Stromal cell of bone marrow (primary cell): ENCODE measurements at places on chromosomes 4 and X.

DNA sequence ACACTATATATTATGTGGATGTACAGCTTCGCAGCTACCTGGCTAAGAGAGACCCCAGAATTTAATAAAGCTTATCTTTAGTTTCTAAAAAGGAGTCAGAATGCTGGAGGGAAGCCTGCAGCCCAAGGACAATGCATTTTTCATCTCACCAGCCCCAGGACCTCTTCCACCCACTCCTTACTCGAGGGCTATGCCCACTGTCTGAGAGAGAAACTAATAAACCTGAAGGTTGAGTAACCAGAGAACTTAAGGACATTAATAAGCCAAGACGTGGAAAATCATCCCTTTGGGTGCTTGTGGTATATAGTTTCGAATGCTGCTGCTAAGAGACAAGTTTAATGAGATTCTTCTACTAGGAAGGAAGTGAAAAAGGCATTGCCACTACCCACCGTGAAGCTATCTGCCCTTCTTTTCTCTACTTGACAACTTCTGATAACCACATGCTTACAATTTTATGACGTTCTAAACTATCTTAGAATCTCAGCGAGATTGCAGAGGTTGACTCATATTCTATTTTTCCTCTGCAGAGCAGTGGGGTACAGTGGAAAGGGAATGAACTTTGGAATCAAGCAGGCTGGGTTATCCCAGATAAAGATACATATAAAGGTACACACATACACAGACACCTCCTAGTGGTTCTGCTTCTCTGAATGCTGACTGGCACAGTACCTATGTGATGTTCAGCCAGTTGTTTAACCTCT lies 3.3 kb downstream of the RELL1 start:
- no peak for DNase-seq

DNA sequence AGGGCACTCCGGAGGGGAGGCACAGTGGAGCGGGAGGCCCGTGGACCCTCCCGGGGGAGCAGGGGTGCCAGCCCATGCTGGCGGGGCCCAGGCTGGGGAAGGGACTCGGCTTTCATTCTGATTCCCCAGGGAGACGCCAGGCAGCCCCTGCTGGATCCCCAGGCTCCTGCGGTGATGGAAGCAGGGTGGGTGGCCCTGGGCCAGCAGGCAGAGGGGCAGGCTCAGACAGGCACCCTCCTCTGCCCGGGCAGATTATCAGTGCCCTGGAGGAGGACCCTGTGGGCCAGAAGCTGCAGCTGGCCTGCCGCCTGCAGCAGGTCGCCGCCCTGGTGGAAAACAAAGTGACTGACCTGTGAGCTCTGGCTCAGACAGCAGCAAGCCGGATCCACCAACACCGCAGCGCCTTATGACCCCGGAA lies 2.1 kb upstream of the SRPK3 start:
- no peak for DNase-seq

GRCh38 chrX:10508891-10509290 lies 111.5 kb downstream of the MID1 start:
- DNase-seq, result no peak

DNA sequence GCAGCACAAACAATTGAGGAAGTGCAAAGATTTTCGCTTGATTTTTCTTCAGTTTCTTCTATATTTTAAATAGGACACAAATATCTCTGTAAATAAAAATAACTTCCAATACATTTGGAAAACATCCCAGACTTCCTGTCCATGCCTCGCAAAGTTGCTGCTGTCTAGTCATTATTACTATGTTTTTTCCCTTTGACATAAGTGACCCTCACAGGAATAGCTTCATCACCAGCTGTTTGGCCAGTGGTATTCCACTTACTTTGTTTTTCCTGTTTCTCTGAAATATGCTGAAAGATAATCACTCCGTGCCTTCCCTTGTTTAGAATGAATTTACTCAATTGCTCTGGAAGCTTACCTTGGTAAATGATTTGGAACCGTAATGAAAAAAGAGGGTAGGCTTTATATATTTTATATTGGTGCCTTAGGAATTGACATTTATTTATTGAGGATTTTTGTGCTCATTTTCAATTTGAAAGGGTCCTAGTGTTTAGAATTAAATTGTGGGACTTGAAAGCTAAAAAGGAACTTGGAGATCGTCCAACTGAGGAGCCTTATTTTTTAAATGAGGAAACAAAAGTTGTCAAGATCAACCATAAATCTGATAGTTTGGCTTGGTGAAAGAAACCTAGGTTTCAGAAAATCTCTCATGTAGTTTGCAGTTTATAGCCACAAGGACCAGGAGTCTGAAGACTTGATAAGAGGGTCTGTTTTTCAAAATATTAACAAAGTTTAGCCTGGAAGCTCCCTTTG lies 65.6 kb downstream of the CDKL5 start:
- DNase-seq, result no peak

DNA sequence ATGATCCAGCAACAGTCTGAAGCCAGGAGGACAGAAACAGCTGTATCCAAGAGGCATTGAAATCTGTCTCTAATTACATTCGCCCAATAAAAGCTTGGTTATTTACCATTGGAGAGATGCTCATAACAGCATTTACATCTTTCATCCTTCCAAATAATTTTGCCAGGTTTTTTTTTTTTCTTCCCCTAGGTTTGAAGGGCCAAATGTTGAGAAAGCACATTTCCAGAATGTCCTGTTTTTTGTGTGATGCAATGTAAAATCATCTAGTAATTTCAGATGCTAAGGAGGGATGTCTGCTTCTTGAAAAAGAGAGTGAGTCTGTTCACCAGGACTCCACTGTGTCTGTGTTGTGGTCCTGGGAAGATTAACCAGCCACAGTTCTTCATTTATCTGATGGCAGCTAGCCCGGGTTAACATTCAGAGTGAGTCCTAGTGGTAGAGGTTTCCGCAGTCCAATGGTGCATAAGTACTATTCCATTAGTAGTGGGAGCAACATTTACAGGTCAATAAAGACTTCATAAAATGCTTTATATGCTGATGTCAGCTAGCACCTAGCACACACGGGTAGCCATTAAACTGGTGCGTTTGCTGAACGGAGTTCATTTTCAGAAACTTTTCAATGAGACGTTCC lies 406.8 kb downstream of the STIM2 start:
- no peak for DNase-seq

DNA sequence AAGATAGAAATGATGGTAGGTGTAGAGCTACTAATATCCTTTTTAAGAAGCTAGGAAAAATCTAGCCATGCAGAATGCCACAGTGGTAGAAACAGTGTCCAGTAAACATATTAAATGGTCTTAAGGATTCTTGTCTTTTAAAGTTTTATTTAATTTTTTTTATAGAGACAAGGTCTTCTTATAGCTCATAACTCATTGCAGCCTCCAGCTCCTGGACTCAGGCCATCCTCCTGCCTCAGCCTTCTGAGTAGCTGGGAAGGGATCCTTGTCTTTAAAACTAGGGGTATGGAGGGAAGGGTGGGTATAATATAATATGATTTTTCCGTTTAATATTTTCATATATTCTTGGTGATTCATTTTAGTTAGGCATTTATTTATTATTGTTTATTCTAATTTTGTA lies 3.8 kb downstream of the TMEM165 start:
- no peak for DNase-seq

GRCh38 chr4:108502356-108502755 lies 118.0 kb upstream of the RPL34 start:
- DNase-seq, result no peak

DNA sequence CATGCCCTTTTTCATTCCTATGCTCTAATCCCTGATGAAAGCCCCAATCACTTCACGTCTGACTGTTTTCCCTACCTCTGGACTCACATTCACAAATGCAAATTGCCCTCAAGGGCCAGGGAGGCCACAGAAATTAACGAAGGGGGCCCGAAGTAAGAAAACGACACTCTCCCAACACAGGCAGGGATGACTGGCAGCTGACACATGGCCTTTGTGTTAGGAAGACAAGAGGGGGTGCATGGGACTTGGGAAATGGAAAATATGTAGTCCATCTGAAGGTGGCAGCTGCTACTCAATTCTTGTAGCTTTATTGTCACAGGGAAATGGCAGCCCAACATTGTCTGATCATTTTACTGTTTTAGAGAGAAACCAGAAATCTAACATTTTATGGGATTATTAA lies 12.3 kb upstream of the SPARCL1 start:
- DNase-seq, result no peak

DNA sequence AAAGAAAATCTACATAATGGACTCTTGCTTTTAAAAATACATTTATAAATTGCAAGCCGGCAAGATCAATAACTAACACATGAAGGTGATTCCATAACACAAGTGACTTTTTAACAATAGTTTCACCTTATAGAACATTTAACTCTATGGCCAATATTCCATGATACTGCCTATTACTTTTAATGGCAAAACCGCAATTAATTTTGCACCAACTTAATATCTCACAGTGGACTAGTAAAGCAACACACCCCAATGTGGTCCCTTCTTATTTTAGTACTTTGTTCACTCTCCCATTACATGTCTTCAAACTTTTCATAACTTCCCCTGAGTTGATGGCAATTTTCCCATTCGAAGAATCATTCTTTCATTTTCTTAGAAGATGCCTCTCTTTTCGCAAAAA lies 351.6 kb upstream of the F9 start:
- no peak for DNase-seq

DNA sequence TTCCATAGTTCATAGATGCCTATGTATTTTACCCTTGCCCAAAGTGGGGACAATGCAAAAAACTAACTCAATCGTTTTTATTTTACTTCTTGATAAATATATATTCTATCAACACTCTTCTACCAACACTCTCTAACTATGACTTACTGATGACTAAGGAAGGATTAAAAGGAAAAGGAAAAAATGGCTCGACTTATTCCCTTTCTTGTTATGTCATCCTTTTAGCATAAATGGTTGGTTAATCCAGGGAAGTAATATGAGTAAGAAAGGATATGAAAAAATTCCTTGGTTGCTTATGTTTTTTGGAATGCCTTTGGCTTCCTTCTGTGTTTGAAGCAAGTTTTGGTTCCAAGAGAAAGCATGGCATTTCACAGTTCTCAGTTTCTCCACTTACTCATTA lies 1087.1 kb downstream of the C4orf33 start:
- DNase-seq, result no peak

GRCh38 chr4:151110236-151110635 lies 10.8 kb downstream of the RPS3A start:
- DNase-seq, result no peak

- DNase-seq, result no peak
Measured at GRCh38 chr4:99861120-99861905, 32.9 kb downstream of the LAMTOR3 start.

GRCh38 chr4:71729856-71730255 lies 54.0 kb downstream of the GC start:
- DNase-seq, result no peak

DNA sequence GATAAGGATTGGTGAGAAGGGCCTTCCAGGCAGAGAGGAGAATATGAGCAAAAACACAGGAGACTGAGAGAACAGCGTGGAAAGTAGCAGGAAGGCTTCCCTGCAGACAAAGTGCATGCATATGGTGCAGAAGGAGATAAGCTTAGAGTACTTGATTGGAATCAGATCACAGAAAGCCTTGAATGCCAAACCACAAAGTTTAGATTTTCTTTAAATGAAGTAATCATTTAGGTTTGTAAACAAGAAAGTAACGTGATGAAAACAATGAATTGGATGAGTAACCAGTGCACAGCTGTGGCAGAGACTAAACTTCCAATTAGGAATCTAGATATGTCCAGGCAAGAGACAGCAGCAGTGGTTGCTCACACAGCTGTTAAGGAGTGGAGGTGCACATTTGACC lies 83.8 kb upstream of the C1QTNF7 start:
- no peak for DNase-seq

- DNase-seq, result no peak
Measured at GRCh38 chr4:113065629-113066028, 16.2 kb downstream of the ANK2 start.

- DNase-seq, result no peak
Measured at GRCh38 chr4:110668463-110669235, 45.8 kb upstream of the PITX2 start.

GRCh38 chr4:185710487-185710995 lies 101.5 kb downstream of the SORBS2 start:
- no peak for DNase-seq

- no peak for DNase-seq
Measured at GRCh38 chr4:152014280-152014679, 253.5 kb upstream of the GATB start.

GRCh38 chr4:150264595-150265161 lies 186.4 kb downstream of the DCLK2 start:
- no peak for DNase-seq

DNA sequence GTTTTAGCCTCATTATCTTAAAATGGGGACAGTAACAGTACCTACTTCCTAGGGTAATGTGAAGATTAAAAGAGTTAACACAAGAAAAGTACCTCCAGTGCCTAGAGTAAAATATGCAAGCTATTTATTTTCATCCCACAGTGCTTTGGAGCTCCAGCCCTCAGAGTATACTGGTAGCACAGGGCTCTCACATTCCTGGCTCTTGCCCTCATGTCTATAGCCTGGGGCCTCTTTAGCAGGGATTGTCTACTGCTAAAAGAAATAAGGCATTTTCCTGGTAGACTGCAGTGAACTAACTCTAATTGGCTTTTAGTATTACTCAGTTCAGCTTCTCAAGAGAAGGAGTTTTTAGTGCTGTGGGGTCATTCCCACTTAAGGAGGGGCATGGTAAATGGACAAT lies 60.8 kb downstream of the RRAGB start:
- no peak for DNase-seq

DNA sequence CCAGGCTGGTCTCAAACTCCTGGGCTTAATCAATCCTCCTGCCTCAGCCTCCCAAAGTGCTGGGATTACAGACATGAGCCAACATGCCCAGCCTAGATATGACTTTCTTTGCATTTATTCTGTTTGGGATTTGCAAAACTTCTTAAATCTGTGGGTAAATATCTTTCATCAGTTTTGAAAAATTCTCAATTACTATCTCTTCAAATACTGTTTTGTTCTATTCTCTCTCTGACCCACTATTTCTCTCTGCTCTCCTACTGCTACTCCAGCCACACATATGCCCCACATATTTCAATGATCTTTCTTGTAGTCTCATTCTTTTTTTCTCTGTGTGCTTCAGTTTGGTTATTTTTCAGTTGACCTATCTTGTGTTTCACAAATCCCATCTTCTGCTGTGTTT lies 205.1 kb downstream of the CHIC2 start:
- DNase-seq, result no peak

DNA sequence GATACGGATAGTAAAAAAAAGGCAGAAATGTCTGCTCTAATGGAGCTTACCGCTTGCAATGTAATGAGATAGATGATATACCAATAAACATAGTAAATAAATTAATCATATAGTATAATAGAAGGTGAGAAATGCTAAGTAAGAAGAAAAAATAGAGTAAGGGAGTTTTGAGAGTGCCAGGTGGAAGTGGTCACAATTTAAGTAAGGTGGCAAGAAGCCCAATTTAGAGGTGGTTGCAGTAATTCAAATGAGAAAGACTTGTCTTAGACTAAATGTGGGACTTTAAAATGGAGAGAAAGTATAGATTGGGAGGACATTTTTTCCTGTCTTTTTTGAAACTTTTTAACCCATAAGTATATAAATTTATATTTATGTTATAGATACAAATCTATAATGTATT lies 26.0 kb downstream of the TBC1D19 start:
- DNase-seq, result no peak

DNA sequence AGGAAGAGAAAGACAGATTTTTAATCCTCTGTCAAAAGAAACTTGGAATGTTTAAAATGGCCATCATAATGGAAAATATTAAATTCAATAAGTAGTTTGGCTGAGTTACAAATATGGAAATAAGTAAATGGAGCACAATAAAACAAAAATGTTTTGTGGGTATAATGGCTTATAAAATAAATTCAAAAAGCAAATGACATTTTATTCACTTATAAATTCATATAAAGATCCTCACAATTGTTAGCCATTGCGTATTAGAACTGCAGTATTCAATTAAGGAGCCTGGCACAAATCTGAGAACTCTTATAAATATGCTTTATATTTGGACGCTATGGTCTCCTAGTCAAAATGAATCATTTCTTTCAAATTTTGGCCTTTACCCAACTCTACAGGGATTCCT lies 339.0 kb upstream of the PABPC4L start:
- DNase-seq, result no peak
